Activated CD4-positive, alpha-beta memory T cell treated with anti-CD3 and anti-CD28 coated beads, Interleukin-2, amount 10 ng/mL, durations not matched to agents 7 days and 5 days (primary cell): ENCODE measurements at places on chromosomes 11 and 22. TPM values are rescaled to one million over a fixed set of nuclear protein-coding genes. Genes with fewer than 3 reads are reported as not detected.

SYCE3 gene
- total RNA-seq = 0.58 TPM

KCNJ11 gene
- 0.55 TPM for total RNA-seq

HBD gene
- total RNA-seq = not detected

PCNX3 gene
- total RNA-seq = 40.3 TPM

CHRM4 gene
- 0.38 TPM for total RNA-seq

OR51B5 gene
- total RNA-seq = not detected

TRIM34 gene
- 19.8 TPM for total RNA-seq

GLYATL2 gene
- not detected for total RNA-seq

RIMBP3C gene
- 0.33 TPM for total RNA-seq

ACRV1 gene
- not detected for total RNA-seq

UPB1 gene
- total RNA-seq = 0.30 TPM

ELP4 gene
- total RNA-seq = 19.9 TPM

JHY gene
- 1.7 TPM for total RNA-seq

FAM180B gene
- total RNA-seq = 0.15 TPM

SERPIND1 gene
- total RNA-seq = not detected

TTC36 gene
- 0.55 TPM for total RNA-seq

OR56A1 gene
- not detected for total RNA-seq

PLET1 gene
- total RNA-seq = not detected

DDIAS gene
- total RNA-seq = 11.0 TPM

KLHL35 gene
- total RNA-seq = 1.0 TPM

ZFTA gene
- 1.1 TPM for total RNA-seq

GPR83 gene
- total RNA-seq = not detected

DKK3 gene
- not detected for total RNA-seq

RAB36 gene
- not detected for total RNA-seq

ART5 gene
- not detected for total RNA-seq

MMP11 gene
- total RNA-seq = 0.28 TPM

OTOG gene
- total RNA-seq = not detected

CTR9 gene
- 54.5 TPM for total RNA-seq

IGSF22 gene
- total RNA-seq = 2.7 TPM
